ENCODE measurements at places on chromosomes 1 and 21.

DNA sequence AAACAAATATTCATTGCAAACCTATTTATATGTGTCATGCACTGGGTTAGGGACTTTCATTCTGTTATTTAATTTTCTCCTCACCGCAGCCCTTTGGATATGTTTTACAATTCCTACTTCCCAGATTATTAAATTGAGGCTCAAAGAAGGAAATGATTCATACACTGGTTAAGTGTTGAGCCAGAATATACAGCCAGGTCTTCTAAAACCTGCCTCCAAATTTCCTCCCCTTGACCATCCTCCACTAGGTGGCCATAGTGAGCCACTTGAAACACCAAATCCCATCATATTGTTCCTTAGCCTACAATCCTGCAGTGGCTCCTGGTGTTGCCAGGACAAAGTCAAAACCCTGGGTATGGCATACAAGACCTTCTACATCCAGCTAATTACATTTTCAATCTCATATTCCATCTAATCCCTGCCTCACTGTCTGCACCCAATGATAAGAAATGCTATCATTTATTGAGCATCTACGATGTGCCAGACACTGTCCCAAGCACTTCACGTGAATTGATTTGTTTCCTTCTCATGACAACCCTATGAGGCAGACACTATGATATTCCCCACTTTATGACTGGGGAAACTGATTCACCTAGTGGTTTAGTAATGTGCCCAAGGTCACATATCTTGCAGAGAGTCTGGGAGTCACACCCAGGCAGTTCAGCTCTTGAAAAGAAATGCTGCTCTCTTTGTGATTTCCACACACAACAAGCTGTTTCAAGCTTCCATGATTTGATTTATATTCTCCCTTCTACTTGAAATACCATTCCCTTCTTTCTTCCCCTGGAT, 23.6 kb upstream of the KIRREL1 start:
- peak; percentile 56 for DNase-seq

- no peak for DNase-seq
Measured at GRCh38 chr1:243596431-243597062, 253.5 kb downstream of the AKT3 start.

- no peak for DNase-seq
Measured at GRCh38 chr1:245181158-245181517, 26.4 kb downstream of the KIF26B start.

- DNase-seq, result no peak
Measured at GRCh38 chr1:224931605-224932004, 2.1 kb downstream of the DNAH14 start.

GRCh38 chr1:196075621-196076020, 532.6 kb downstream of the KCNT2 start:
- no peak for DNase-seq

DNA sequence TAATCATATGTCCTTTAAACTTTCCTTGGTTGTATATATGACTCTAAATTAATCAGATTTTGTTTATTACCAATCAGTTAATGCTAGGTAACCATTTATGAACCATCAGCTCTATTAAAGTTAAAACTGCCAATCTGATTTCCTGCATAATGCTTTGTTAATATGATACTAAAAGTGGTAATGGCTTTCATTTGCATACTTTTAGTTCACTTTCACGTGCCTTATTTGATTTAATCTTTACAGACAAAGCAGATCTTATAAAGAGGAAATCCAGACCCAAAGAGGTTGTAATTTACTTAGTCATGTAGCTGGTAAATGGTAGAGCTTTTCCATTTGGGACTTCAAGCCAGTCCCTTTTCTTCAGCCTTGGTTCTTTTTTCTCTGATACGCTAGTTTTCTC, 61.3 kb downstream of the CLIC4 start:
- DNase-seq, result no peak
